ENCODE measurements at places on chromosomes 5 and 9.

DNA sequence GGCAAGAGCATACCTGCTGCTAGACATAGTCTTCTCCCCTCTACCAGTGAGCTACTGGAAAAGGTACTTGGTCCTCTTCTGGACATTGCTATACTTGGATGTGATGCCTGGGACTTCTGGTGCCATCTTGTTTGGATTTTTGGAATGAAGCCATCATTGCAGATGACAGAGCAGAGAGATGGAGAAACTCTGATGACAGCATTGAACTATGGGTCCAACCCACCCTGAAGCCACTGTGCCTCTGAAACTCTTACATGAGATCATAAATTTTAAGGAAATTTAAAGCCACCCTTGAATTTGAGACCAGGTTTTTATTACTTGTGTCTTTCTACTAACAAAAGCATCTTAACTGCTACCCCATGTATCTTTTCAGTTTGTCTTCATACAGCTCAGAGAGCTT, 151.1 kb upstream of the SMIM23 start:
- no peak for DNase-seq

GRCh38 chr9:109972026-109972882, 192.3 kb downstream of the PALM2AKAP2 start:
- no peak for DNase-seq

- no peak for DNase-seq
Measured at GRCh38 chr5:94802450-94802849, 184.0 kb downstream of the SLF1 start.

GRCh38 chr5:129244478-129244877, 149.9 kb downstream of the ISOC1 start:
- DNase-seq: no peak

GRCh38 chr5:82673057-82673809, 395.1 kb upstream of the RPS23 start:
- DNase-seq: no peak

DNA sequence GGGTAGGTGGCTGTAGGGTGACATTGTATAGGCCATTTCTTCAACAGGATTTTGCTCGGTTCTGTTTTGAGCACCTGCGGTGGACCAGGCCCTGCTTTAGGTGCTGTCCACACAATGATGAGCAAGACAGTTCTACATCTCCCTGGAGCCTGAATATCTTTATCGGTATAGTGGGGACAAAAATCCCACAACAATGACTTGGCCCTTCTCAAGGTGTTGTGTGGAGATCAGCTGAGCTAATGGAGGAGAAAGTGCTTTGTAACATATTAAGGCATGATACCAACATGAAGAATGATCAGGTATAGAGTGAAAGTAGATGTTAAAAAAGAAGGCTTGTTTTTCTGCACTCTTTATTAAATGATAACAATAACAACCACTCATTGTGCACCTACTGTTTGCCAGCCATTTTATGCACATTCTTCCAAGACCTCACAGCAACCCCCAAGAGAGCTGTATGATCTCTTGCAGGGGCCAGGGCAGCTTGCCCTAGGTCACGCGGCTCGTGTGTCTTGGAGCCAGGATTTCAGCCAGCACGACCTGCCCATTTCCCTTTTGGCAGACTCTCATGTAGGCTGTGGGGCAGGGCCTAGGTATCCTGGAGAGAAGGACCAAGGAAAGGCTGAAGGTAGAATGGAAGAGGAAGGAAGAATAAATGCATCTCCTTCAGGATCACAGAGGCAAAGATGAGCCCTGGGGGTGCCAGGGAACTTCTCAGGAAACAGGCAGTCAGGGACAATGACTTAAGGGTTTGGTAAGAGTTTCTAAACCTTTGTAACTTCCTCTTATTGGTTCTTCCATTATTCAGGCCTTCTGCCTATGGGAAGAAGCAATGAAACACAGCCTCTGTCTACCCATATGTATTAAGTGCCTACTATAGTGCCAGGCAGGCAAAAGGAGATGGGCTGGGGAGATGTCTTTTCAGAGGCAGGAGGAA, 50.0 kb upstream of the PPARGC1B start:
- no peak for DNase-seq

GRCh38 chr5:11909471-11909870, 5.2 kb upstream of the CTNND2 start:
- no peak for DNase-seq

DNA sequence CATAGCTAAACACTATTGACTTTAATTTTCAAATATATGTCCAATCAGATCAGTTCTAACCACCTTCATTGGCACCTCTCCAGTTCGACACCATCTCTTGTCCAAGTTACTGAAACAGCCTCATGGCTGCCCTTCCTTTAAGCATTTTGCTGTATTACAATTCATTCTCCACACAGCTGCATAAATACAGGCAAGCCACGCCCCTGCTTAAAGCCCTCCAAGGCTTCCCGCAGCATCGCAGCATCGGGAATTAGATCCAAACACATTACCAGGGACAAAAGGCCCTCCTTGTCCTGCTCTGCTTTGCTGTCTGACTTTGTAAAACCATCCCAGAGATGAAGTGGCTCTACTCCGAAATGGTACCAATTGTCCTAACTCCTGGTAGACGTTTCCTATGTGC, 75.1 kb upstream of the RAI14 start:
- DNase-seq: no peak

DNA sequence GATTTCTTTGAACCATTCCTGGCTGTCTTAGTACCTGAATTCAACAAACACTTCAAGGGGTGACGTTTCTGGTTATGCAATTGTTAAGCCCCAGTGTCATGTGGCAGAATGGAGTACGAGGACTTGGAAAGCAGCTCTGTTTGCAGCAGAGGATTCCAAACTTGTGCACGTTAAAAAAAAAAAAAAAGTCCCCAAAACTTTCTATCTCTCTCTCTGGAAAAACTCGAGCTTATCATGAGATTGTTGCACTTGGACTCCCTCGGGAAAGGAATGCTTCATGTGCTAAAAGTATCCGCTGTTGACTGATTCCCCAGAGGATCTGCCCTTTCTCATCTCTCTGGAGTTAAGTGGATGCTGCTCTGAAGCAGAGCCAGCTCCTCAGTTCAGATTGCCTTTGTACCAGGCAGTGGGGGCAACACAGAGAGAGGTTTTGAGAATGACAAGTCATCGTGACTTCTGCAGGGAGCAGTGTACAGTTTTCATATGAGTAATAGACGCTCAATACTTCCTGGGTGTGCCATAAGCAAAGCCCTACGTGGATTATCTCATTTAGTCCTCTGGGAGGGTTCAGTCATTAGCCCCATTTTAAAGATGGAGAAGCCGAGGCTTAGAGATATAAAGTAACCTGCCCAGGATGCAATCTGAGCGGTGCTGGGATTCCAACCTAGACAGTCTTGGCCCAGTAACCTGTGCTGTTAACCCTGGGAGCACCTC, 28.1 kb downstream of the TMOD1 start:
- no peak for DNase-seq

DNA sequence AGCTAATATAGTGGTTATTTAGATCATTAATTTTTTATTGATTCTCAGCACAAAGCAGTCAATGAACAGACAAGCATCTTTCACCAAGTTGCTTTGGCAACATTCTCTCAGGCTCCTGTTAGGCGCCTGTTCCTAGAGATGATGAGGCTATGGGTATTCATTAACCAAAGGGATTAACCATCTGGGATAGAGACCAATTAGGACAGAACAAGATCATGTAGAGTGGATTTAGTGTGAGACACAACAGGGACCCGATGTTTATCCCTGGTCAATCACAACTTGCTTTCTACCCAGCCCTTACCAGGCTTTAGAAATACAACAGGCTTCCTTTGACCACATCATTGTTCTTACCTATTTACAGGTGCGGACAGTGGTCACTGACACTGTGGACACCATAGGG, 82.2 kb downstream of the PJA2 start:
- no peak for DNase-seq

- no peak for DNase-seq
Measured at GRCh38 chr9:107827304-107827703, 337.7 kb upstream of the KLF4 start.

DNA sequence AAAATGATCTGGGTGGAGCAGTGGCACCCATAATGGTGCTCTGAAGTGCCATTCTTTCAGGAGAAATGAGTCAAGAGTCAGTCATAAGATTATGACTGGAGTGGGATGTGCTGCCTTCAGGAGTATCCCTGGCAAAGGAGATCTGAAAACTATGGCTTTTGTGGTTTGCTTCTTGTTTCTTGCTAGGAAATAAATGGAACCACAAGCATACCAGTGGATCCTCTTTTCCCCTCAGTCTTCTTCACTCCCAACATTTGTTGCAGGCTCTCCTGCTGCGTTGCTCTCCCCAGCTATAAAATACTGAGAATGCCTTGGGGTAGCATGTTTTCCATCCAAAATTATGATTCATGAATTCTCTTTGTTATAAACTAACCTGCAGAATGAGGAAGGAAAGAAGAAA, 199.1 kb downstream of the NNT start:
- DNase-seq: no peak

DNA sequence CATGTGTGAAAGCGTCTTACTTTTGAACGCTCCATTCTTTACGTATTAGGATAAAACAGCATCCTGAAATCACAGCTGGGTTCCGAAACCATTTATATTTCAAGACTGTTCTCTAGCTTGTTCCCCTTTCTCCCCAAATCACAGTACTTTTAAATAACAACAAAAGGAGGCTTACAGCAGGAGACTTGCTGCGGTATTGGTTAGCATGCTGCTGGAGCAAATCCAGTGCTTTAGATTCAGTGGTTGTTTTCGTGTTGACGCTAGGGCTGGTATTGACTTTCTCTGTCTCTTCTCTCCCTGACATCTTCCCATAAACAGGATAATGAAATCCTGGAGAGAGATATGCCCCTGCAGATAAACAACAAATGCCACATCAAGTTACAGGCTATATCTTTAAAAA, 103.1 kb downstream of the ZNF608 start:
- DNase-seq: no peak
